Kidney epithelial cell (primary cell): ENCODE measurements at places on chromosomes 2 and 18.
A peak's percentile ranks its signal among the peaks of the same experiment; 100 is the strongest.

DNA sequence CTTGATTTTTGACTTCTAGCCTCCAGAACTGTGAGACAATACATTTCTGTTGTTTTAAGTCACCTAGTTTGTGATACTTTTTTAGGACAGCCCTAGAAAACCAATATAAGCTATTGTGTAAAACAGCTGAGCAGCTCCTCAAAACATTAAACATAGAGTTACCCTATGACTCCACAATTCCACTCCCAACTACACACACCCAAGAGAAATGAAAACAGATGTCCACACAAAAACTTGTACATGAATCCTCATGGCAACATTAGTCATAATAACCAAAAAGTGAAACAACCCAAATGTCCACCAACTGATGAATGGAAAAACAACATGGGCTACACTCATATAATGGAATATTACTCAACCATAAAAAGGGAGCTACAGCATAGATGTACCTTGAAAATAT lies 32.6 kb downstream of the TNS1 start:
- DNase-seq: no peak

DNA sequence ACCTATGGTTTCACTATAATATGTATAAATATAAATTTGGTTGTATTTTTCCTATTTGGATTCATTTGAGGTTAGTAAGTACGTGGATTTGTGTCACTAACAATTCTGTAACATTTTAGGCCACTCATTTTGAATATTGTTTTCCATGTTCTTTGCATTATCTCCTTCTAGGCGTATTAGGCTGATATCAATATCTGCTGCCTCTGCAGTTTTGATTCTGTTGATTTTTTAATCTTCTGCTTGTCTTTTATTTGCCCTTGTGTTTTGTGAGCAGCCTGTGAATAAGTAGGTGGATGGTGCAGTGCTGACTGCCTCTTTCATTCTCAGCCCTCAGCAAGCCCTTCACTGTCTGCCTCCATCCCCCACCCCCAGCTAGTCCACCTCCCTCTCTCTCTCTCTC lies 165.7 kb upstream of the BCL2L11 start:
- DNase-seq: no peak

GRCh38 chr2:177193240-177193639 lies 19.4 kb upstream of the HNRNPA3 start:
- no peak for DNase-seq

DNA sequence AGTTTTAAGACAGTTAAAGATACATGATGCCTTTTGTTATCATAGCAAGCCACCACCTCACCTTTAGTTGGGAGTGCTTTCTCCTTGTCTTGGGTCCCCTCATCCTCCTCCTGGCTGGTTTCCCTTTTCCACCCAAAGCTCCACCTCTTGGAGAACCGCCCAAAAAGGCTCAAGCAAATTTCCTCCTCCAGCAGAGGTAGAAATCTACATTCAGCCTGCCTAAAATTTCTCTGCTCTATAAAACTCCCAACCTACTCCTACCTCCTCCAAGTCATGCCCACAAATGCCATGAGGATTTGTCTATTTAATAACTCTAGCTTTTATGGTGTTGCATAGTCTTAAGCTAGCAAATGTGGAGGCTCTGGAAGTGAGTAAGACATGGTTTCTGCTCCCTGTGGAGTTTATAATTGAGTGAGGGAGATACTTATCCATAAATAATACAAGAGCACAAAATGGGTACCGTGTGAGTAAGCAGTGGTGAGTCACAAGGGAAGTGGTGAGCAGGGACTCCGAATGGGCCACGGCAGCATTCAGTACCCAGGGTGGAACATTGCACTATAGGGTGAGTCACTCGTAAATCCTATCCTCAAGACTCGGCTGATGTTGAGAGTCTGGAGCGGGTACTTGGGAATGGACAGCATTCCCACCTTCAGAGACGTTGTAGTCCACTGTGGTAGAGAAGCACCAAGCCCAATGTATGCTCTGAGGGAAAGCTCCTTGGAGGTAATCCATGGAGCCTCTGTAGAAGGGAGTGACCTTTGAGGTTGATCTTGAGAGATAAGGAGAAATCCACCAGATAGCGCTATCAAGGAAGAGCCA lies 146.3 kb downstream of the RTN4 start:
- DNase-seq: peak; percentile 96

GRCh38 chr2:204069804-204070203 lies 133.2 kb downstream of the ICOS start:
- DNase-seq: no peak

- no peak for DNase-seq
Measured at GRCh38 chr2:18741191-18741590, 151.8 kb upstream of the NT5C1B start.

GRCh38 chr2:242022550-242023290 lies 153.2 kb downstream of the RTP5 start:
- no peak for DNase-seq

GRCh38 chr2:11133238-11133935 lies 21.9 kb upstream of the SLC66A3 start:
- DNase-seq: no peak

DNA sequence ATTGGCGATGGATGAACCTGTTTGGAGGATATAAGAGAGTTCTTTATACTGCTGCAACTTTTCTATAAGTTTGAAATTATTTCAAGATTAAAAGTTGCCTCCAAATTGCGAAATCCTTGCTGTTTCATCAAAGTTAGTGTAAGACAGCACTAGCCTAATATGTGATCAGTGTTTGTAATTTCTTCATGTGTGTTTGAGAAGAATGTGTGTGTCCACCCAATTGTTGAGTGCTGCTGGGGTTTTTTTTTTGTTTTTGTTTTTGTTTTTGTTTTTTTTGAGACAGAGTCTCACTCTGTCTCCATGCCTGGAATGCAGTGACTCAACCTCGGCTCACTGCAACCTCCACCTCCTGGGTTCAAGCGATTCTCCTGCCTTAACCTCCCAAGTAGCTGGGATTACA lies 33.4 kb downstream of the CDK15 start:
- DNase-seq: no peak

DNA sequence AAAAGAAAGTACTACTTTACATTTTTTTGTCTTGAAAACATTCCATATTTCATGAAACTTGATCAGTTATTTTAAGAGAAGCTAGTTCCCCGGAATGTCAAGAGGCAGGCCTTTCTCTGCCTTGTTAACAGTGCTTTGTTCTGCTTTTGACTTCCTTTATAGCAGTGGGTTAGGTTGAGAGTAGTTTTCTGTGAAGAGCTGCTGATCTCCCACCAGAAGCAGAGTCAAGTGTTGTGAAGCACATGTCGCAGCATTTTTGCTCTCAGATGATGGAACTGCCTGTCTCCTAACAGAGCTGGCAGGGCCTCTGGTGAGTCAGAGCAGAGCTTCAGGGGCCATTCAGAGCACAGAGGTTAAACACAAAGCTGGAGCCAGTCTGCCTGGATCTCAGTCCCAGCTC lies 871.8 kb downstream of the SLC4A3 start:
- DNase-seq: peak; percentile 16
